ENCODE measurements at places on chromosomes 6 and 20.

- no peak for DNase-seq
These were observed 796.5 kb downstream of the PRIM2 start for GRCh38 chr6:58113960-58114359.

- peak; percentile 67 for DNase-seq
These were observed 9.3 kb upstream of the ATG5 start for GRCh38 chr6:106334646-106335448.

DNA sequence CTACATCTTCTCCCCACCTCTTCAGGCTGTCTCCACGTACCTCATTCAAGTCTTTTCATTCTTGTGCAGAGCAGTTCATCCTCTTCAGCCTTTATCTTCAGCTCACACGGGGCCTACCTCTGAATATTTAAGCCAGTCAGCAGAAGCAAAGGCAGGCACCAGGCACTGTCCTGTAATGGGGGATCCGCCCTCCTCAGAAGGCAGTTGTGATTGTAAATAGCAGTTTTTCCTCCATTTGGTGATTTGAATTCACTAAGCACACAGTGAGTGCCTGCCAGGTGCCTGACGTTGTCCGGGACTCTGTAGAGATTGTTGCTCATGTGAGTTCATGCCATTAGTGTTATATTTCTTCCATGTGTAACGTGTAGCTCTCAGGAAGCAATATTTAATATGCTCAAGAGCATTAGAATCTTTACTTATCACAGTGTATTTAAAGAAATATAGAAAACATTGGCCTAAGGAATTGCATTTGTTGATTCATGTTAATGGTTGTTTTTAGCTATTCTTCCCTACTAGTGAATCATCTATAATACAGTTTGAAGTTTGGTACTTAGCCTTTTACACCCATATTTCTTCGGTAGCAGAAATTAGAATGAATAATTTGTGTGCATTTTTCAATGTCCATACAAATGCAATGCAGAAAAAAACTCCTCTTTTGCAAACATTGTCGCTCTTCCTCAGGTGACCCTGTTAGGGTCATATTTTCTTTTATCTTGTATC lies 17.9 kb downstream of the BPHL start:
- DNase-seq, result no peak

- no peak for DNase-seq
These were observed 173.2 kb downstream of the CDH26 start for GRCh38 chr20:60131375-60131774.

DNA sequence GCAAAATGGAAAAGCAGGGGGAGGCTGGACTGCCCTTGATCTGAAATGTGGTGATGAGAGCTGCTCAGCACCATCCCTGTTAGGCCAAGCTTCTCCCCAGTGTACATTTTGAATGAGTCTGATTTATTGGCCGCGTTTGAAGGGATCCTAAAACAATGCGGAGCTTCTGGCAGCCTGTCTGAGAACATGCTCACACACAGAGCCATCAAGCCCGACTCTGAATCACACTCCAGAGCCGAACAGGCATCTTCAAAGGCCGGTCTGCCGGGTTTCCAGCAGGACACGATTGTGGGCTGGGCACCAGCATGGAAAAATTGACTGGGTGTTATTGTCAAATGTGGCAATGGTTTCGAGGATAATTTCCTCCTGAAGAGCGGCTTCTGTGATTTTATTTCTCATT lies 235.9 kb downstream of the TFAP2C start:
- DNase-seq, result no peak

GRCh38 chr6:18492972-18493371 lies 105.8 kb downstream of the RNF144B start:
- no peak for DNase-seq
